ENCODE measurements at places on chromosomes 3 and 15. TPM values are rescaled to one million over a fixed set of nuclear protein-coding genes. Genes with fewer than 3 reads are reported as not detected.

- no peak for DNase-seq
These were observed 82.3 kb upstream of the MFGE8 start for GRCh38 chr15:88995449-88995848.

The GALNT15 gene
- total RNA-seq = not detected

- no peak for DNase-seq
These were observed 38.3 kb downstream of the SCAPER start for GRCh38 chr15:76866716-76867321.

GRCh38 chr3:40768536-40768935 is 243.8 kb downstream of the ZNF621 start:
- peak; percentile 16 for DNase-seq

The C3orf33 gene
- 5.1 TPM for total RNA-seq

- DNase-seq = peak; percentile 22
These were observed 269.3 kb downstream of the ARPP21 start for GRCh38 chr3:35908366-35909232.

DNA sequence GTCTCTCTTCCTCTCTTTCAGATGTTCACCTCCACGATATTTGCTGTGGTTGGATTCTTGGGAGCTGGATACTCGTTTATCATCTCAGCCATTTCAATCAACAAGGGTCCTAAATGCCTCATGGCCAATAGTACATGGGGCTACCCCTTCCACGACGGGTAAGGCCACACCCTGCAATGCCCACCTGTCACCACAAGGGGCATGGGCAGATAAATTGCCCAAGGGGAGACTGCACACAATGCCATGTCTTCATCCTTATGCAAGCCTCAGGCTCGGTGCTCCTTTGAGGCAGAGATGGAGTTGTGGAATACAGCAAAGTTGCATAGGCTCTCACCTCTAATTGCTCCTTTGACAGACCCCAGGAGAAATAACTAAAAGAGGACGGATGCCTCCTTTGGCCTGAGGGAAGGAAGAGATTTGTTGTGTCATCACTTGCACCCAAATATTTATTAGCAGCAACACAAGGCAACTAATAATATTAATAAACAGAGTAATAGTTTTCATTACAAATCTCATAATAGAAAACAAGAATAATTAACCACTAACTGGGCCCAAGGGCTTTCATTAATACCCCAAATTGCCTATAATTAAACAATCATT is 13.2 kb downstream of the TM4SF4 start:
- DNase-seq = no peak

GRCh38 chr3:129594409-129594808 is 12.1 kb downstream of the PLXND1 start:
- DNase-seq = no peak

GRCh38 chr3:39143051-39143885 is 10.1 kb downstream of the CSRNP1 start:
- no peak for DNase-seq

GRCh38 chr15:57215326-57215725 is 161.0 kb upstream of the CGNL1 start:
- DNase-seq = no peak

- DNase-seq = no peak
These were observed 14.7 kb upstream of the CSTA start for GRCh38 chr3:122310361-122310760.

DNA sequence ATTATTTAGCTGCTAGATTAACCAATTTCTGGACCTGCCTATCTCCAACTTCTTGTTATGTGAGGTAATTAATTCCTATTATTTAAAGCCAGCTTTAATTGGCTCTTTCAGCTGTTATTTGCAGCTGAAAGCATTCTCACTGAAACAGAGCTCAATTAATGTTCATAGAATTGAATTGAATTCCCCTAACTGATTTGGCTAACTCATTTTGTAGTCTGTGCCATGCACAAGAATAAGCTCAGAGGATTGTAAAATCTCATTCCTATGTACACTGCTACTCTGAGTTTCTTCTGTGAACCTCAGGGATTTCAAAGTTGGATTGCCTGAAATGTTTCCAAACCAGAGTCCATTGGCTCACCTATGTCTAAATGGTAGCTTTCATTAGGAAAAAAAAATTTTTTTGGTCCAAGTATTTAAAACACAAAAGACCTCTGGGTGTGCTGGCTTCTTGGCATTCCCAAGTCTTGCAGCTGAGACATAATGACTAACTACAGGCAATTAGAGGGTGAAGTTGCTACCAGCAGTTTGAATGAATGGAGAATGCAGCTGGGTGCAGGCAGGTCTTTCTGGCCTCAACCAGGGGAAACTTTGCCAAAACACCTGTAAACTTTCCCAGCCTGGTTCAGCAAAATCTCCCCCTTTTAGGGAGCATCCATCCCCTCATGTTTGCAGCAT is 134.3 kb downstream of the EDEM1 start:
- DNase-seq = no peak

DNA sequence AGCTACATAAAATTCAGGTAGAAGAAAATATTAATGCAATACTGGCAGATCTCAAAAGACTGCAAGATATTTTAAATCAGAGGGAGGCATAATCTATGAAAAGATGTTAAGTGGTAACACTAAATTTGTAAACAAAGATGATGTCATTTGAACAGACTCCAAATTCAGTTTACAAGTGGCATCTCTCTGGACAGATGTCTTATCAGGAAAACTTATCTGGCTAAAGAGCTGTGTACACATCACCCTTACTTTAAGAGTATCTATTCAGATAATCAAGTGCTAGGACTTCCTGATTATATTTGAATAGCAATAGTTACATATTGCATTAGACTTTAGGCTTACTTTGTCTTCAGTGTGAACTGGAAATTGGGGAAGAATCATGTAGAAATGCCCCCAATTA is 231.5 kb downstream of the WDR72 start:
- no peak for DNase-seq

DNA sequence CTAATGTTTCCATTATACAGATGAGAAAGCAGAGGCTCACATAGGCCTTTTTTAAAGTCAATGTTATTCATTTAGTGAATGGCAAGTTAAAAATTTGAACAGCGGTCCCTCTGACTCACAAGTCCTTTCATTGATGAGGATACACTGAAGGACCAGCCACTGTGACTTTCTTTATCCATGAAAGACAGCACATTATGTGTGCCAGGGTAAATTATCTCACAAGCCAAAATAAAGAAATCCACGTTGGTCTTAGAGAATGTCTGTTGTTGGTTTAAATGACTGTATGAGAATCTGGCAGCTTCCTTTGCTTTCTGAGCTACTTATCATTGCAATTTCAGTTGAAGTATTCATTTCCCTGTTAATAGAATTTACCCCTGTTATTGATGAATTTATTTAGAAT is 485.1 kb downstream of the TBL1XR1 start:
- DNase-seq = no peak

DNA sequence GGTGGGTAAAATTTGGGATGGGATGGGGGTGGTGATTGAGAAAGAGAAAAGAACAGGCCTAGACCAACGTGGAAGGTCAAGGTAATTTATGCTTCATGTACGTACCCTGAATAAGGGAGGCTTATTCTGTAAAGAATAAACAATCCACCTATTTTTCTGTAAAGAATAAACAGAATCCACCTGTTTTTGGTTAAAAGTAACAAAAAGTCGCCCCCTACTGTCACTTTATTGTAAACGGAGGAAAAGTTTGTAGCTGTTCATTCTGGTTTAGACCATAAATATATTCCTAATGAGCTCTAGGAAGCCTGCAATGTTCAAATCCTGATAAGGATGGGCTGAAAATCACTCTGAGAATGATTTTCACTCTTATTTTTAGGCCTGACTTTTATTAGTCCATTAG is 23.5 kb upstream of the SQOR start:
- no peak for DNase-seq

DNA sequence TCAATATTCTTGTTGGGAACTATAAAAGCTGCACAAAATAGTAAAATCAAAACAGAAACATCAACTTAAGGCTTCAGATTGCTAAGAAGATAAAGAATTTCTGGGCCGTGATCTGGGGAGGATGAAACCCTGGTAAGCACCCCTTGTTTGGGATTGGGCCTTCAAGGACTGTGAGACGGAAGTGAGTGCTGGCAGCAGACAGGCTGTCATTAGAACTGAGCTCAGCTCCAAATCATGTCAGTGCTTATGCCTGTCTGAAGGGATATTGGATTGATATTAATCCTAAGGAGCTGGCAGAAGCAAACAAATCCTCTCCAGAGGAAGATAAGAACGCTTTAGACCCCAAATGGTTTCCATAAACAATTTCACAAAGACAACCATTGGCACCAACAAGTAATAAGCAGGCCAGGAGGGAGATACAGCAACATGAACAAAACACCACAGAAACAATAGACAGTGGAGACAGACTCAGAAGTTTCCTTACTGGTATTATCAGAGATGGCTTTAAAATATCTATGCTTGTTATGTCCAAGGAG is 72.6 kb upstream of the CTXND1 start:
- DNase-seq = no peak

The LSAMP gene
- total RNA-seq = 0.16 TPM

The CPB1 gene
- total RNA-seq = not detected

GRCh38 chr3:69821133-69821532 is 81.9 kb downstream of the MITF start:
- DNase-seq = no peak

The MORC1 gene
- not detected for total RNA-seq

- no peak for DNase-seq
These were observed 34.1 kb downstream of the ADAM10 start for GRCh38 chr15:58715266-58715917.

- no peak for DNase-seq
These were observed 126.1 kb downstream of the LRRK1 start for GRCh38 chr15:101045236-101045646.

DNA sequence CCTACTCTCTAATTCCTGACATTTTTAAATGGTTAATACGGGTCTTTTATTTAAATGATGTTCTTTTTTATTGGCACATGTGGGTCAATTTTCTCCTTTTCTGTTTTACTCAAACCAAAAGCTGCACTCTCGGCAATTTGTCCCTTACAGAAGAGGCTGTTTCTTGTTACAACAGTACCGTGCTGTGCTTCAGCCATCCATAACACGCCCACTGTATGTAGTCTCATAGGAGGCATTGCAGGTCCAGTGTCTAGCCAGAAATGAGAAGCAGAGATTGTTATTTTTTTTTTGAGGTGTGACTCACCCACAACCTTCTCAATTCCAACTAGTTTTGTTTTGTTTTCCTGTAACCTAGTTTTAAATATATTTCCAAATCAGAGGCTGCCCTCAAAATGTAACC is 164.6 kb downstream of the GMNC start:
- peak; percentile 52 for DNase-seq

The ENTPD3 gene
- not detected for total RNA-seq

DNA sequence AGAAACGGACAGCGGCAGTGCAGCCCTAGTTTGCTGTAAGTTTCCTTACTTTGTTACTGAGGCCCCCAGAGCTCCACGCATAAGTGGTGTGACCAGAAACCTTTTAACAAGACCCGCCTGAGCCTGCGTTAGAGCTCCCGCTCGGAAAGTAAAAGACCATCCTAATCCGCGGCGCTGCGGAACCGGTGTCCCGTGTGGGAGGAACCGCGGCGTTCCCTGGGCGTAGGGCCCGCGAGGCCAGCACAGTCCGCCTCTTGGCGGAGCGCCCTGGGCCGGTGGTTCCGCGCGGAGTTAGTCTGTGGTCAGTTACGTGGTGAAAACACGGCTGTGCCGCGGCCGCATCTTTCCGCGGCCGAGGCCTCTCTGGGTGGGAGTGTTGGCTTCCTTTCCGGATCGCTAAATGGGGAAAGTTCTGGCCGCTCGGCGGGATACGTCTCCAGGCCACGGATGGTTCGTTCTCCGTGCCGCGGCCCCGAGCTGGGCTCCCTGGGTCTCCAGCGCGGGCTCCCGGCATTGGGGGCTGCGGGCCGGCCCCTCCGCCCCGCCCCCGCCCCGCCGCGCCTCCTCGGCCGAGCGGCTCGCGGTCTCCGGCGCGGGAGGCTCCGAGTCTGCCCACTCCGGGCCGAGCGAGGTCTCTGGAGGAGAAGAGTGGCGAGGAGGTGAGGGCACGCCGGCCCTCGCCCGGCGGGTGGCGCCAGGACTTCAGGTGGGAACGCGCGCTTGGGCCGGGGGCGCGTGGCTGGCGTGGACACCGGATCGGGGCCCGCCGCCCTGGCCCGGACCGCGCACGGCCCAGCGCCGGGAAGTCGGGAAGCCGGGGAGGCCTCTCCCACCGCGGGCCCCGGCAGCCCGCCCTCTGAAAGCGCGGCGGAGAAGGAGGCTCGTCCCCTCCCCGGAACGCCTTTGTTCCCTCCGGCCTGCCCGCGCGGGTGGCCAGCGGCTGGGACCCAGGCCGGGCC is 754 bp downstream of the B3GNT5 start:
- DNase-seq = peak; percentile 43

The TTLL13 gene
- 0.07 TPM for total RNA-seq

DNA sequence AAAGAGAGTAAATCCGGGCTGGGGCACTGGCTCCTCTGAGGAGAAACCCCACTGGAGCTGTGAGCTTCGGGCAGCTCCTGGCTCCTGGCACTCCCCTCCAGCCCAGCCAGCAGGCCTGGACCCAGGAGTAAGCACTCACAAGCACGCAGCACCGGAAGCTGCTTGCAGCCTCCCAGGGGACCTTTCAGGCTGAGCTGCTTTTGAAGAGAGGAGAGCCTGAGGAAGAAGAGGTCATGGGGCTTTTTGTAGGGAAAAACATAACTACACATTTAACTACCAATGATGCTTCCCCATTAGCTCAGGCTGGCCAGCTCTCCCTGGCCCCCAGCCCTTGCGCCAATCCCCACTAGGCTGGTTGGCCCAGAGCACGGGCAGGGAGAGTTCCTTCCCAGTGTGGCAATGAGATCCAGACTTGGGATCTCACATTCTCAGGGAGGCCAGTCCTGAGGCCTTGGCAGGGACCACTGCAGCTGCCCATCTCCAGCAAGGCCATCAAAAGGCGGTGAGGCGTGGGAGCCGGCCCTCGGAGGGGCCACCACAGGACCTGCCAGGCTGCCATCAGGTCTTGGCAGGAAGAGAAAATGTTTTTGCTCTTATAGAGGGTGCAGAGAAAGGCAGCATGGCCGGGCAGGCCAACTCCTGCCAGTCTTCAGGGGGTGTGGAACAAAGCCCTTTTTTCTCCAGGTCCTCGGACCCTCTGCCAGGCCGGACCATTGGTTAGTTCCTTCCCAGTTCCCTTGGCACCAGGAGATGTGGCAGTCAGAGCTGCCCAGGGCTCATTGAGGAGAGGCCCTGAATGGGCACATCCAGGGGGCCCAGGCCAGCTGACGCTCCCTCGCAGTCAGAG is 41.5 kb upstream of the MFGE8 start:
- no peak for DNase-seq

DNA sequence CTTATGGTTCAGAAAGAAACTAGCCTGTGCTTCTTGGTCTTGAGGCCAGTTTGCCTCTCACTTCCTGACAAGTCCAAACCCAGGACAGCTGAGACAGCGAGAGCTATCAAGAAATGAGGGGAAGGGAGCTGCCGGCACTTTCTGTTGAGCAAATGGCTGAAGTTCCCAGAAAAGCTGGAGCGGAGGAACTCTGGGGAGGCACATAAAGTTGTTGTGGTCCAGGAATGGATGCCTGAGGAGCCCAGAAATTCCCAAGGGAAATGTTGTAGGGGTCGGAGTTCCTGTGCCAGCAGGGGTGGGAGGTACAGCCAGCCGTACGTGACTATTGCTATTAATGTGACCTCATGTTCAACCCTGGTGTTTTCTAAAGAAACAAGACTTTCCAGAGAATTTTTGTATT is 98.8 kb upstream of the TNFAIP8L3 start:
- no peak for DNase-seq

The GHRL gene
- not detected for total RNA-seq
